ENCODE measurements at places on chromosomes 4 and X. TPM values are rescaled to one million over a fixed set of nuclear protein-coding genes. Genes with fewer than 3 reads are reported as not detected.

Gene CENPVL2
- not detected for total RNA-seq

Gene ARAP2
- total RNA-seq, result 7.9 TPM

Gene RENBP
- total RNA-seq, result 0.87 TPM

Gene GAGE12E
- not detected for total RNA-seq

Gene TLL1
- 0.20 TPM for total RNA-seq

Gene NPNT
- 0.12 TPM for total RNA-seq

Gene AFAP1
- total RNA-seq, result 29.8 TPM

Gene ETFDH
- total RNA-seq, result 38.9 TPM

Gene NPY2R
- total RNA-seq, result not detected

Measured in NCI-H460 (cell line).